ENCODE measurements at places on chromosomes 5 and 9.
A peak's percentile ranks its signal among the peaks of the same experiment; 100 is the strongest.

- no peak for DNase-seq
Observed at GRCh38 chr9:13369431-13369830, 89.9 kb upstream of the MPDZ start.

- DNase-seq, result no peak
Observed at GRCh38 chr5:170518277-170518676, 14.5 kb downstream of the KCNIP1 start.

DNA sequence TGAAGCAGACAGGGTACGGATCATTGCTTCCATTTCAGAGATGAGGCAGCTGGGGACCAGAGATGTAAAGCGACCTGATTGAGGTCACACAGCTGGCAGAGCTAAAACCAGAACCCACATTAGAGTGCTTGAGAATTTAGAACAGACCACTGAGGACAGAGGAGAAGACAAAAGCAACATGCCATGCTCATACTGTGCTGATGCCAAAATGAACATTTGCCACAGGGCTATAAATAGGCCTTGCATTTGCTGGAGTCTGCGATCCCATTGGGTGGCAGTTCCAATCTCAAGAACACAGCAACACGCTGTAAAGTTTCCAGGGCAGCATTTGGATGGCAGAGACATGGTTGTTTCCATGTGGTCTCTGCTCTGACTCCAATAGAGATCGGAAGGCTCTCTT, 222.4 kb upstream of the TBC1D2 start:
- DNase-seq, result no peak

DNA sequence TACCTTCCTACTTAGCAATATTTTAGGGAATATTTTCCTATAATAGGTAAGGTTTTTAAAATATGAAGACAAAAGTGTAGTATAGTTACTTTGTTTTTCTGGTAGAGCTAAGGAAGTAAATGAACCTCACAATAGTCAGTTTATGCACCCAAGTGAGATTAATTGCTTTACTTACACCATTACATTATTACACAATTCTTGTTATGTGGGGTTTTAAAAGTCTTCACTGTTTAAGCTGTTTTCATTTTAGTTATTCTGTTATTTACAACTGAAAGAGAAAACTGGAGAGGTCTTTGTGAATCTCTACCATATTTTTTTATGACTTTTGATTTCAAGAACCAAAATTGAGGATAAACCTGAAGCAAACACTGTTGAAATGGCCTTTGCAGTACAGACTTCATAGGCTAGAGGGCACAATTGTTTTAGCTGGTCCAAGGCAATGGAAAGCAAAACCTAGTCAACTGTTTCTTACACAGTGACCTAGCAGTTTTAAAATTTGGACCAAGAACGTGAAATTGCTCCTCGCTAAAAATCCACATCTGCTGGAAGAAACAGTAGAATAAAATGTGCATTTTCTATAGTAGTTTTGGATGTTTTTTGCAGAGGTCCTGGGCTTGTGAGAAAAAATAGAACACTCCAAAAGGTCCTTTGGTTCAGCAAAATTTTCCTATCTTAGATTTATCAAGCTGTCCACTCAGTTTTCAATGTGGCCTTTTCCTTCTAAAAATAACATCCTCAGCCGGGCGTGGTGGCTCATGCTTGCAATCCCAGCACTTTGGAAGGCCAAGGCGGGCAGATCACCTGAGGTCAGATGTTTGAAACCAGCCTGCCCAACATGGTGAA, 66.4 kb upstream of the FER start:
- peak; percentile 48 for DNase-seq

DNA sequence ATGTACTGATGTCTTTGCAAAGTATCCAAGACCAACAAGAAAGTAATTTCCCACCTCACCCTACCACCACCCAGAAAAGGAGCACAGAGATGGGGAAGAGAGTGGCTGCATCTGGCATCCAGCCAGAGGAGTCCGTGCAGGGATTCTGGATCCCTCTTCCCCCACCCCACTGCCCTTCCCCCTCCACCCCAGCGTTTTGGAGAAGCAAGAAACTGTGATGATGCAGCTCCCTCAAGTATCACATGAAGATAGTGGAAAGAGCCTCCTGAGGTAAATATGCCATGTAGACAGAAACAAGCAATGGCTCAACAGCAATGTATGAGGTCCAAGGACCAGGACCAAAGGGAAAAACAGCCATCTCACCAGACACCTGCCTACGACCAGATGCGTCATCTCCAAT, 153.8 kb downstream of the DEPDC1B start:
- no peak for DNase-seq

- no peak for DNase-seq
Observed at GRCh38 chr5:143047091-143047490, 276.9 kb downstream of the ARHGAP26 start.

GRCh38 chr5:17190242-17190778, 27.1 kb upstream of the BASP1 start:
- DNase-seq, result peak; percentile 88

DNA sequence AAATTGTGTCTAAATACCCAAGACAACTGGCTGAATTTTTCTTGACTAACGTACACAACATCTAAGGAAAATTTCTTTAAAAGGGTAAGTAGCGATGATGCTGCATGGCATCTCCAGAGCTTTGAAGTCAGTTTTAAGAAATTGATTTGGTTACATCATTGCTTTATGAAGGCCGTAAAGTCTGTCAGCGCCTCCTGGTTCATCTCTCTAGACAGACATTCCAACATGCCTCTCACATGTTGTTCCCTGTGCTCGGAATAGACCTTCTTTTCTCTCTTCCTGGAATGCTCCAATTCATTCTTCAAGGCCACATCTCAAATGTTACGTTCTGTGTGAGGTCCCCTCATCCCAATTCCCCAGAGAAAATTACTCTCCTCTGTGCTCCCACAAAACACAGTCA, 108.7 kb upstream of the SSBP2 start:
- DNase-seq, result no peak

GRCh38 chr5:173103411-173103810, 40.9 kb upstream of the BNIP1 start:
- no peak for DNase-seq

- DNase-seq, result no peak
Observed at GRCh38 chr9:93183131-93183662, 742 bp upstream of the WNK2 start.

DNA sequence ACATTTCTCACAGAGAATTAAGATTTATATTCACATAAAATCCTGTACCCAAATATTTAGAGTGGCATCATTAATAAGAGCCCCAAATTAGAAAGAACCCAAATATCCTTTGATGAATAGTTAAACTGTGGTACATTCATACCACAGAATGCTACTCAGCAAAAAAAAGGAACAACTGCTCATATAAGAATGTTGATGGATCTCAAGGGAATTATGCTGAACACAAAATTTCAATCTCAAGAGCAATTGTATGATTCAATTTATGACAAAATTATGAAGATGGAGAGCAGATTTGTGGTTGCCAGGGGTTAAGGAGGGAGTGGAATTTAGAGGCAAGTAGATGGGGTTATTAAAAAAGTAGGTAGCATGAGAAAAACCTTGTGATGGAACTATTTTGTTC, 4.5 kb upstream of the PAIP1 start:
- no peak for DNase-seq

GRCh38 chr9:78288214-78288892, 8.6 kb upstream of the PSAT1 start:
- DNase-seq, result no peak

- no peak for DNase-seq
Observed at GRCh38 chr9:4792054-4792571, 631 bp upstream of the RCL1 start.

- DNase-seq, result no peak
Observed at GRCh38 chr5:40033411-40033810, 608.6 kb upstream of the DAB2 start.
